Stimulated activated CD4-positive, alpha-beta T cell treated with anti-CD3 and anti-CD28 coated beads, Interleukin-4, amount 100 ng/mL, for 24 hours (primary cell): ENCODE measurements at places on chromosomes 3 and 15.

- DNase-seq: no peak
Measured at GRCh38 chr15:90880381-90881145, 3.7 kb upstream of the FES start.

- DNase-seq: no peak
Measured at GRCh38 chr3:97810779-97811390, 10.9 kb upstream of the CRYBG3 start.

DNA sequence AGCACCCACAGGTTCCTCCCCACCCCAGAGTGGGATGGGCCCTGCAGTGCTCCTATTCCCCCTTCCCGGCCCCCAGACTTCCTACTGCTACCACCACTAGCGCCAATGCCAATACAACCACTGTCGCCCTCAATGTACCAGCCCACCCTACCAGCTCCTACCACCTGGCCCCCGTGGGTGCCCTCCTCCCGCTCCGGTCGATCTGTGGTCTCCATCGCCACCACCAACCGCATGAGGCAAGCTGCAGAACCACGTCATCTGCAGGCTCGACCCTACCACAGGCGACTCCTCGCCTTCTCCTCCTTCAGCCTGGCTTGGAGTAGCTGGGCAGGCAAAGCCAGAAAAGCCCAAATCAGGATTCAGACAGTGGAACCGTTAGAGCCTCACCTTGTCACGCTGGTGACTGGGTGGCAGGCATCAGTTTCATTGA lies 179.3 kb downstream of the POTEB3 start:
- DNase-seq: no peak

DNA sequence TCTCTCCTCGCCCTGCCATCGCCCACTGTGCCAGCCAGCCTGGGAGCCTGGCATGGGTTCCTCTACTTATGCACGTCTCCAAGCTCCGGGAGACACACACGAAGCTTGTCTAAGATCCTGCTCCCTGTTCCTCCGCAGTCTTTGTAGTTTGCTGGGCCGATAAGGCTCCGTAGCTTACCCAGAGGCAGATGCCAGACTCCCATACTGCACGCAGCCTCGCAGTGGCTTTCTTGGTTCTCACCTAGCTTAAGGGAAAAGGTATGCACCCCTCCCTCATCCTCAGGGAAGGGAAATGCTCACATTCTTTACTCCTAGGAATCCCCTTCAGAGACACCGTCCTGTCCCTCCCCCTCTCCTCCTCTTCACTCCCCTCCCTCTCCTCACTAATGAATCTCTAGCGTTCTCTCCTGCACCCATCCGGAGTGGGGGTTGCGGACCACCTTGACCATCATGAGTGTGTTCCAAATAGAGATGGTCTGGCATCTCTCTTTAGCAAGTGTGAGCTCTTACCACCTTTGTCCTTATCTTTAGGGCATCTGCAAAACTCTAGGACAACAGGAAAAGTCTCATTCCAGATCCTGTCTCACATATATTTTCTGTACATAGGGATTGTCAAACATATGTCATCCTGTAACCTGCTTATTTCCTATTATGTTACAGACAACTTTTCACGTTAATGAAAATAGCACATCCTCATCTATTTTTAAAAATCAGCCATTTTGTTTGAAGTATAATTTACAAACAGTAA lies 56.5 kb downstream of the TMEM266 start:
- DNase-seq: no peak

DNA sequence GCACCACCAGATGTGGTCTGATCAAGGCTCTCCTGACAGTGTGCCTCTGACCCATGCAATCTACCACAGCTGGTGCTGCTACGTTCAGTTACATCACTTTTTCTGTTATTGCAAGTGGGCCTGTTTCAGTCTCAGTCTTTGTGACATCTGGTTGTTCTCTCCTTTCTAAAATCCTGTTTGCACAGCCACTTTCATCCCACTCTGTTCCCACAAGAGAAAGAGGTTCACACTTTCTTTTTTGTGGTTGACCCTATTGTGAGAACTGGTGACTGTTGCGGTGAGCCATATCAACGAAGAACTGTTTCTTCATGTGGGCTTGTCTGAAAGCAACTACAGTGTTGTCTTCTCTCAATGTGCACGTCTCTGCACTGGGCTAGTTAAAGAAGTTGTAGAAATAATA lies 342.8 kb upstream of the ARPP21 start:
- no peak for DNase-seq

DNA sequence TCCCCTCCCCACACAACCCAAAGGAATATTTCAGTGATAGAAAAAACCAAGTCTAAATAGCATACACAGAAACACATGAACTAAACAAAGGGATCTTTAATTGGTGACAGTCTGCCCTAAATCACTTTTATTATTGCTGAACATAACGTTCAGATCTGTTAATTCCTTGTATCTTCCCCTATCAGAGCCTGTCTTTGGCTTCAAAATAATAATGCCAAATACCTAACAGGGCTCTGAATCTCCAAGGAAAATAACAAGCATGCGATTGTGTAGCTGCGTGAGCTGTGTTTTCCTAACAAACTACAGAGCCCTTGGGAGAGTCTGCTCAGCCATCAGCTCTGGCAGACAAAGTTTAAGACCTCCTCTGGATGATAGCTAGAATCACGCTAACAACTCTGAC lies 1010.1 kb downstream of the ROBO1 start:
- DNase-seq: no peak

DNA sequence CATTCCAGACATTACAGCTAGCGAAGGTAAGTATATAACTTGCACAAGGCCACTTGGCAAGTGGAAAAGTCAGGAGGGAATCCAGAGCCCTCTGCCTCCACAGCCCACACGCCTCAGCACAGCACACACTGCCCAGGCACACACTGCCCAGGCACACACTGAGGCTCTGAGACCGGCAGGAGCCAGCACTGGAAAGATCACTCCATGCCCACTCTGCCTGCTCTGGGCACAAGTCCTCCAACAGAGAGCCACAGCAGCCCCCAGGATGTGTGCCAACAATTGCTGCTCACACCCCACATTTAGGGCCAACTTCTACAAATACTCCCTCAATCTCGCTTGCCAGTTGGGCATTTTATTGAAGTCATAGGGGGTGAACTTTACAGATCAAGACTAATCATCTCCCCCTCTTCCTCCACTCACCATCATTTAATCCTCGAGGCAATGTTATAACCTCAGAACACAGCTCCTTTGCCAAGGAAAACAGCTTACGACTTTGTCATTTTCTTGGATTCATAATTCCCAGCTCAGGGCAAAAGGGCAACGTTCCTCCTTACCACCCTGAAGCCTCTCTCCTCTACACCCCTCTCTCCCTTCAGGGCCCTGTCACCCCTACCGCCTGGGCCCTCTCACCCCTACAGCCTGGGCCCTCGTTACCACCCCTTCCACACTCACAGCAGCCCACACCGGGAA lies 53.0 kb upstream of the TPM1 start:
- DNase-seq: no peak

GRCh38 chr3:30918761-30919160 lies 24.3 kb upstream of the GADL1 start:
- DNase-seq: no peak

GRCh38 chr3:154044671-154045070 lies 76.5 kb upstream of the ARHGEF26 start:
- DNase-seq: no peak

DNA sequence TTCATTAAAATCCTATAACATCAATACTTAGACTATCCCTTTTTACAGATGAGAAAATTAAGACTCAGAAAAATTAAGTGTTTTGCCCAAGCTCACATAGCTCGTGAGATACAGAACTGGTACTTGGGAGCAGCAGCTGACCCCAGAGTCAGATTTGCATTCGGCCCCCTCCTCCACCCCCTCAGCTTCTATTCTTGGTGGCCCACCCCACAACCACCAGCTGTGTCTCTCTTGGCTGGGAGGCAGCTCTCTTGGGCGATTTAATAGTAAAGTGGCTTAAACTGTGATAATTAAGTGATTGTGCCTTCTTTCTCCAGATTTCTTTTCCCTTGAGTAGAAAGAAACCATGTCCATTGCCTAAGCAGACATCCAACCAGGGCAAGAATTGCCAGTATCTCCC lies 203.6 kb upstream of the PDZRN3 start:
- DNase-seq: no peak

DNA sequence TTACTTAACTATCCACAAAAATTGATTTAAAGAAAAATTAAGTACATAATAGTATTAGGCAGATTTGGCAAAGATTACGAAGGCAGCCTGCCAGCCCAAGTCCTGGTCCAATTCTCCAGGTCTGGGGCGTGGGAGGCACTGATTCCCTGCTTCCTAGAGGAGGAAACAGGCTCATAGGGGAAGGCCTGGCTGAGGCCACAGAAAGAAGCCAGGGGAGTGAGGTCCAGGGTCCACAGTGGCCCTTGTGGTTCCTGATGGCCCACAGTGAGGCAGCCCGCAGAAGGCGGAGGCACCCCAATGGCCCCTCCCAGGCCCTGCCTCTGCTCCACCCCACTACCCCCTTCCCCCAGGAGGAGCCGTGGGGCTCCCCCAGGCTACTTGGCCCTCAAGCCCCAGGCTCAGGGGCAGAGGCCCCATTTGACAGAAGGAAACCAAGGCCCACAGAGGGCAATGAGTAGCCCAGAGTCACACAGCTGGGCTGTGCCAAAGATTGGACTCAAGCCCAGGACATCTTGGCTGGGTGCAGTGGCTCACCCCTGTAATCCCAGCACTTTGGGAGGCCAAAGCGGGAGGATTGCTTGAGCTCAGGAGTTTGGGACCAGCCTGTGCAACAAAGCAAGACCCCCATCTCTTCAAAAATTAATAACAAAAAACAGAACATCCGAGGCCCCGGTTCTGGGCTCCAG lies 21.0 kb downstream of the H1-8 start:
- DNase-seq: no peak

- DNase-seq: no peak
Measured at GRCh38 chr3:172707030-172707429, 3.8 kb downstream of the NCEH1 start.

DNA sequence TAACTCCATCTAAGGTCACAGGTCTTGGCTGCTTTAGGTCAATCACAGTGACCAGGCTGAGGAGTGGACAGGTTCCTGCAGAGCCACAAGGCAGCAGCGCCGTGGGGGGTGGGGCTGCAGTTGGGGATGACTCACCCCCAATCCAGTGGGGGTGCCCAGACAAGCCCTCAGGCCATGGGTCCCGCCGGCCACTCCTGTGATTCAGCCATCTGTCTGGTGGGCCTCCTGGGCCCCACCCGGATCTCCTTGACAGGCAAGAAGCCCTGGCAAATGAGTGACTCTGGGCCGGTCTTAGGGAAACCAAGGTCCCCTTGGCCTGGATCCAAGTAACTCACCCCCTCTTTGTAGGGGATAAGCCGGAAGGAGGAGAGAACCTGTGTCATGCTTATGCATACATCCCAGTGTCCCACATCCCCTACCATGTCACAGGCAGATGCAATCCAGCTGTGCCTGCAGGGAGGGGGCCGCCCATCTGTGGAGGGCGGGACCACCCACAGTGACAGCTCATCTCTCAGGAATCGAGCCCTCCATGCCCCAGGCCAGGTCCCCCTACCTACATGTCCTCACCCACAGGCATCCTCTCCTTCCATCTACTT lies 495 bp upstream of the COL7A1 start:
- DNase-seq: no peak
